ENCODE measurements at places on chromosomes 6 and 20.

DNA sequence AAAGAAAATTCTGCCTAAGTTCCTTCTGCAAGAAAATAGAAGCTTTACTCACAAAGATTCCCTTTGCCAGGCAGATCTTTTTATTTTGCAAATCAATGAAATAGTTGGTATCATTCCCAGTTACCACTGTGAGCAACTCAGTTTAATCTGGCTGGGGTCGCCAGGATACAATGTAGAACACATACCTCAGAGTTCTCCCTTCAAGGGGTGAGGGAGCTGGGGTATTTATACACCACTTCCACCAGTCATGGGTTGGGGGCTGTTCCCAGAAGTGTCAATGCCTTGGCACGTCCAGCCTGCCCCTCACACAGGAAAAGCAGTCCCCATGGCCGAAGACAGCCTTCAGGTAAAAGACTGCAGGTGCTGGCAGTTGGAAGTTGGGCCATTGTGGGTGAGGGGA is 86.2 kb downstream of the SLC24A3 start:
- no peak for DNase-seq

DNA sequence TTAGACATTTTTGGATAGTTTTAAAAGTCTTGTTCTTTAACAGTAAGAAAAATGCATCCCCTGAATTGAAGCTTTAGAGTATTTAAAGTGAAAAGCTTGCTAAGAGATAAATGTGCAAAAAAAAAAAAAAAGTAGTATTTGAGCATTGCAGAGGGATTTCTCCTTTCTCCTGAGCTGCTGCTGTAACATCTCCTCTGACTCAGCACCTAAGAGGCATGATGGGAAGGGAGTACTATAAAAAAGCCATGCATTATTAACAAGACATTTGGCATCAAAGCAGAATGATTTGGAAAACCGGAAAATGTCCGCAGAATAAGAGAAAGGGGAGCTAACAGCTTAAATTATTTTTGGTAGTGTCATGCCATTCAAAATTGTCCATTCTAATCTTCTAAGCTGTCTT is 27.9 kb downstream of the B4GALT5 start:
- no peak for DNase-seq

- DNase-seq, result no peak
Measured at GRCh38 chr20:47781632-47782031, 3.6 kb downstream of the SULF2 start.

GRCh38 chr6:142374091-142374770 is 72.4 kb downstream of the ADGRG6 start:
- DNase-seq, result no peak

DNA sequence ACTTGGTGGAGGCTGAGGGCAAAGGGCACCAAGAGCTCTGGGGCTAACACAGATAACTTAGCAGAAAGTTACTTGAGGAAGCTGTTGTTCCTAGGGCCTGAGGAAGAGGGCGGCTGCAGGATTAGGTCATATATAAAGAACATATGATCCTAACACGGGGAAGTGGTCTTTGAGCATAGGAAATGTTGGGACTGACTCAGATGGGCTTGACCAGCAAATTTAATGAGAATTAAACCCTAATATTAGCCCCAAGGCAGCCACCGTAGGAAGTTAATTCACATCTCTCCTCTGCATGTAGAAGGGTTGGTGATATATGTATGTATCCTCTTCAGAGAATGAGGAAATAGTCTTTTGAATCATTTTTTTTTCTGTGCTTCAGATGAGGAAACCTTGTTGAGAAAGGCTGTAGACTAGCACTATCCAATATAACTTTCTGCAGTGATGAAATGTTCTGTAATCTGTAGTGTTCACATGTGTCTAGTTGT is 9.2 kb upstream of the ZBTB9 start:
- no peak for DNase-seq

GRCh38 chr6:3270258-3270657 is 11.5 kb downstream of the PSMG4 start:
- DNase-seq, result no peak

DNA sequence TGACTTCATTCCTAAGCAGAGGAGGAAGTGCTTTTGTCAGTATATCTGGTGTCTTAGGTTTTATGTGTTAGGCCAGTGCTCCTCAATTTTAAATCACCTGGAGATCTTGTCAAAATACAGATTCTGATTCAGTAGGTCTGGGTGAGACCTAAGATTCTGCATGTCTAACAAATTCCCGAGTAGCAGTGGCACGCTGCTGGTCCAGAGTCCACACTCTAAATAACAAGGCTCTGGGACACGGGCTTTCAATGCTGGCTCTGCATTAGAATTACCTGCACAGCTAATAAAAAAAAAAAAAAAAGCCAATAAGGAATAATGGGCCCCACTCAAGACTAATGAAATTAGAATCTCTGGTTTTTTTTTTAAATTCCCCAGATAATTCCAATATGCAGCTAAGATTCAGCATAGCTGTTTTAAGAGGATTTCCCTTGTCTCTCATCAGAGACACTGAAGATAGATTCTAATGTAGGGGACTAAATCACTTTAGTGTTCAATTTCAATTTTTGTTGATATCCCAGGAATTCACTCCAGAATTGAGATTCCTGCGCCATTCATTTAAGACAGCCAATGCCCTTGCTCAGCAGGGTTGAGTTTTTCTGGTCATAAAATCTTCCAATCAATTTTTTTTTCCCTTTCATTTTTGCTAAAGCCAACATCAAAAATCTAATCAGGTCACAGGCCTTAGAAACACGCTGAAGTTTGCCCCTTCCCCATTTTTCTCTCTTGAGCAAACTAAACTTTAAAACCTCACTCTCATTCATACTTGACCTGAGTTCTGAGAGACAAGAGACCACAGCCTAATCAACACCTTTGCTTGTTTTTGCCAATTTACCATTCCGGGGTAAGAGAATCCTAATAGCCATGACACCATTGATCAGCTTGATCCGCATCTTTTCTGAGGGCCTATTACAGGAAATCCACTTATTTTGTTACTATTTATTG is 2.4 kb downstream of the TDP2 start:
- no peak for DNase-seq

- no peak for DNase-seq
Measured at GRCh38 chr6:5453546-5453945, 192.2 kb downstream of the FARS2 start.

DNA sequence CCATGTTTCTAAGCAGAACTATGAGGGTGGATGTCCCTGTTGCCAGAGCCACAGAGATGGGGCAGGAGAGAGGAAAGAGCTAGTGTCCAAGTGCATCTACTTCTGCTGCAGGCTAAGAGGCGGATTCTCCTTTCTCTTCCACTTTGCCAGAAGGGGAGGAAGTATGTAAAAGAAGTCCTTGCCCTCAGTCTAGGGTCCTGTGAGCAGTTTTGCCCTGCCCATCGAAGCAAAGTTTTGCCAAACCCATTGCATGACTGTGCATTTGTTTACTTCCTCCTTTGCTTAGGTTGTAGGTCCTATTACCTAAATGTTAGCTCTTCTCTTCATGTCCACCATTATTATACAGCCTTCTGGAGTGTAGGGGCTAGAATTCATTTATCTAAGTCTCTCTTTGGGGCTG is 106.2 kb upstream of the ARMC2 start:
- DNase-seq, result no peak

DNA sequence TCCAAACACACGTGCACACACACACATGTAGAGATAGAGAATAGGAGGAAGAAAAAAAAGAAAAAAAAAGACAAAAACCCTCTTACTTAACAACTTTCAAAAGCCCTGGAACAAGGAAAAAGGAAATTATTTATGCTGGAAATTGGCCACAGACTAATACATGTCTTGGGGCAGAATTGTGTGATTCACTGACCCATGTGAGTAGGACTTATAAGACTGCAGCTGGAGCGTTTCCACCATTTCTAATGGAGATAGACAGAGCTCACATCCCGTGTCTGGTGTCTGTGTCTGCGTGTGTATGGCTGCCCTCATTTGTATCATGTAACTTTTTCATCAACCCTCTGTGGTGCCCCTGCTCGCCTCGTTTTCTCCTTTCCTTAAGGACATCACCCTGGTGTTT is 99.8 kb upstream of the PDE10A start:
- DNase-seq, result no peak

- DNase-seq, result no peak
Measured at GRCh38 chr6:33819021-33819420, 15.2 kb upstream of the MLN start.

GRCh38 chr6:15575357-15576033 is 87.3 kb downstream of the DTNBP1 start:
- no peak for DNase-seq

DNA sequence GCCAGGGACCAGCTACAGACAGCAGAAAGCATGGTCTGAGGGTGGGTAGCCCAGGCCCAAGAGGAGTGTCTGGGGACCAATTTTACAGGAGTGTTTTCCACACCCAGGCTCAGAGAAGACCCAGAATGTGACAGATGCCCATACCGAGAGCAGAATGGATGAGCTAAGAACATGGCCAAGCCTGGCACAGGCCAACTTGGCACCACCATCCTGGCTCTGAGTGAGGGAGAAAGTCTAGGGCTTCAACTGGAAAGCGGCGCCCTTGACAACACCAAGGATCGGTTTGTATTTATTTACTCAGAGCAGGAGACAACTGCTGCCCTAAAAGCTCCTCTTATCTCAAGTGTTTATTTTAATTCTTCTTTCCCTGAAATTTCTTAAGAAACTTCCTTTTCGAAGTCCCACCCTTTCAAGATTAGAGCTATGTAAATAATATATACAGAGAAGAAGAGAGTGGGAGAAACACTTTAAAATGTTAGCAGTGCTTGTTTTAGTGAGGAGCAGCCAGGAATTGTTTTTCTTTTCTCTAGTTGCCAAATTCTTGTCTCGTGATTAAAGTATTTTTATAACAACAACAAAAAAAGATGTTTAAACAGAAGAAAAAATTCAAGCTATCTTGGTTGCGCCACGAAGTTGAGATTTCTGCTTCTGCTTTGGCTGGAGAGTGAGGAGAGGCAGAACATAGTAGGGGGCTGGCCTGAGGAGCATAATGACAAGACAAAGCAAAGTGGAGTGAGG is 16.2 kb downstream of the TNXB start:
- DNase-seq, result no peak

- DNase-seq, result no peak
Measured at GRCh38 chr6:90289902-90290301, 6.7 kb downstream of the BACH2 start.

- DNase-seq, result no peak
Measured at GRCh38 chr6:76697585-76697984, 625.1 kb upstream of the IMPG1 start.

DNA sequence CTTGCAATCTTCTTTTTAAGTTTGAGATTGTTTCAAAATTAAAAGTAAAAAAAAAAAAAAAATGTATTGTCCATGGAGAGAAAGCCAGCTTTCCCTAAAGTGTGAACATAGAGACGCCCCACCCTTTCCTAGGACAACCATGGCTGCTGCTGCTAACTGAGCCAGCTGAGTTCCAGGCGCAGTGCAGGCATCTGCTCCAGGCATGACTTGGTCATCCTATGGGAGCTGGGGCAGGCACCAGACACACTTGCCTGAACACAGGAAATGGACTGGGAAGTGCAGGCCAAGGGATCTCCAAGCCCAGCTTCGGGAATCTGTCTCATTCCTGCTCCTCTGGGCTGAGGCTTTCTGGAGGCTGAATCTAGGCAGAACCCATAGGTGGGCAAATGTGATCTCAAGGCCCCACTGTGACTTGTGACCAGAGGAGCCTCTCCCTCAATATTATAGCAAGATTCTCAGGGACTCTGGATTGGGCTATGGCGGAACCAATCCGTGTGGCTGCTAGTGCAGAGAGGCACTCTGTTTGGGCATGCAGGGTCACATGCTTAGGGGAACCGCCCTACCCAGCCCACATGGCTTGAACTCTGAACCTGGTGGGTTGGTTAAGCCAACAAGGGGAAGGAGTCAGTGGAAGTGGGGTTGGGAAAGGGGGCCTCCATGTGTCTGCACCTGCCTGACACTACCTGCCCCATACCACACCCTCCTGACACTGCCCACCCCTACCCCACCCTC is 138.2 kb upstream of the CST7 start:
- DNase-seq, result no peak

DNA sequence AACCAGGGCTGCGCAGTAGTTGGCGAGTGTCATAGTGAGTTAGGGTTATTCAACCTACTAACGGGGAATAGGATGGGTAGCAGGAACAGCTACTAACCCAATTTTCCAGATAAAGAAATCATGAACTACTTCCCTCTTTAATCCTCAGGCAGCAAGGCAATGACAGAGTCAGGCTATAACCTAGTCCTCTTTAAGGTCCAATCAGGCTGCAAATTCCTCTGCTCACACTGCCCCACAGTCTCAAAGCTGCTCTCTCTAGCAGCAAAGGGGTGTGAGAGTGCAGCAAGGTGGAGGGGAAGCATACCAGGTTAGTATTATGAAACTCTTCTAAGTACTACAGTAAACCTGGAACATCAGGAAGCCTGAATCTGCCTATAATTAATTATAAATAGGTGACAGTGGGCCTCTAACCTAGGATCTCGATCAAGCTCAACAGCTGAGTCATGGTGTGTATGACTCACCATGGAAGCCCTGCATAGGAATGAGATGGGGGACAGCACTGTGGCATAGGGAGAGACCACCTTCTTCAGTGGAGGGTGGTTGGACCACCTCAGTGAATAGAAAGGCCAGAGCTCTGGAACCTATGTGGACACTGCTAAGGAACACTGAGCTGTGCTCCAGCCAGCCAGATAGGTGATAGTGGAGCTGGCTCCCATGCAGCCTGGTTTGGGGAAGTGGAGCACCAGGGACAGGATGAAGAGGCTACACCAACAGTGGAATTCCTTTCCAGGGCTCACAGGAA is 7.9 kb downstream of the PEX6 start:
- DNase-seq, result peak; percentile 38

- no peak for DNase-seq
Measured at GRCh38 chr20:63344616-63345327, 16.4 kb downstream of the CHRNA4 start.

GRCh38 chr6:144797881-144798589 is 512.9 kb downstream of the UTRN start:
- no peak for DNase-seq

GRCh38 chr6:101776919-101777350 is 383.4 kb downstream of the GRIK2 start:
- no peak for DNase-seq

DNA sequence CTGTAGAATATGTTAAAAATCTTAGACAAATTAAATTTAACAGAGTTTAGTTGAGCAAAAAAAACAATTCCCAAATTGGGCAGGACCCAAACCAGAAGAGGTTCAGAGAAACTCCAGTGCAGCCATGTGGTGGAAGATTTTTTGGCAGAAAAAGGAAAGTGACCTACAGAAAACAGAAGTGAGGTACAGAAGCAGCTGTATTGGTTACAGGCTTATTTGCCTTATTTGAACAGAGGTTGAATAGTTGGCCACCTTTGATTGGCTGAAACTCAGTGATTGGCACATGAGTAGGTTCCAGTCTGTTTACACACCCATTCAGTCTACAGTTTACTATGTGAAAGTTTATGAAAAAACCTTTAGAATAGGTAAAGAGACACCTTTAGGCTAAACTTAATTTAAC is 110.9 kb upstream of the LAMP5 start:
- DNase-seq, result no peak

Measured in activated naive CD8-positive, alpha-beta T cell treated with anti-CD3 and anti-CD28 coated beads, Interleukin-2, amount 50 U/mL, for 24 hours (primary cell).